ENCODE measurements at places on chromosomes 2 and 18.

GRCh38 chr18:50410008-50410407 is 35.2 kb downstream of the SKA1 start:
- DNase-seq, result no peak

- DNase-seq, result no peak
Observed at GRCh38 chr18:13403786-13404549, 185.4 kb downstream of the LDLRAD4 start.

GRCh38 chr2:153766415-153766814 is 105.3 kb upstream of the GALNT13 start:
- no peak for DNase-seq

- DNase-seq, result no peak
Observed at GRCh38 chr18:23725827-23726661, 36.8 kb downstream of the LAMA3 start.

- no peak for DNase-seq
Observed at GRCh38 chr2:219789476-219789875, 162.0 kb downstream of the SLC4A3 start.

GRCh38 chr2:160450486-160450885 is 43.1 kb downstream of the RBMS1 start:
- no peak for DNase-seq
